ENCODE measurements at places on chromosomes 7 and 10.

DNA sequence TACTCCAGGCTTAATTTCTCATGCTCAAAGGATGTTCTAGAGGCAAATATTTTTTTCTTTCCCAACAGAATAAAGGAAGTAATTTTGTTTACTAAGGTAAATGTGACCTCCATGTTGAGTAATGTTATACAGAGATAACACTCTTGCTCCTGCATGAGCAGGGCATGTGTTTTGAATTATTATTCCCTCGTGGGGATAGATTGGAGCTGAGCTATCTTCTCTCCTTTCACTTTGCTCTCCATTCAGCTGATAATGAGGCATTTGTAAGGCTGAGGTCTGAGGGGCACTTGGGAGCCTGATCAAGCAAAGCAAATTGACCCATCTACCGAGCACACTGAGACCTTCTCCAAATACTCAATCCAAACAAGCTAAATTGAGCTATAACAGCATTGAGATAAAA, 50.7 kb upstream of the GHITM start:
- no peak for DNase-seq

GRCh38 chr10:77544617-77545016, 93.0 kb downstream of the KCNMA1 start:
- DNase-seq = no peak

DNA sequence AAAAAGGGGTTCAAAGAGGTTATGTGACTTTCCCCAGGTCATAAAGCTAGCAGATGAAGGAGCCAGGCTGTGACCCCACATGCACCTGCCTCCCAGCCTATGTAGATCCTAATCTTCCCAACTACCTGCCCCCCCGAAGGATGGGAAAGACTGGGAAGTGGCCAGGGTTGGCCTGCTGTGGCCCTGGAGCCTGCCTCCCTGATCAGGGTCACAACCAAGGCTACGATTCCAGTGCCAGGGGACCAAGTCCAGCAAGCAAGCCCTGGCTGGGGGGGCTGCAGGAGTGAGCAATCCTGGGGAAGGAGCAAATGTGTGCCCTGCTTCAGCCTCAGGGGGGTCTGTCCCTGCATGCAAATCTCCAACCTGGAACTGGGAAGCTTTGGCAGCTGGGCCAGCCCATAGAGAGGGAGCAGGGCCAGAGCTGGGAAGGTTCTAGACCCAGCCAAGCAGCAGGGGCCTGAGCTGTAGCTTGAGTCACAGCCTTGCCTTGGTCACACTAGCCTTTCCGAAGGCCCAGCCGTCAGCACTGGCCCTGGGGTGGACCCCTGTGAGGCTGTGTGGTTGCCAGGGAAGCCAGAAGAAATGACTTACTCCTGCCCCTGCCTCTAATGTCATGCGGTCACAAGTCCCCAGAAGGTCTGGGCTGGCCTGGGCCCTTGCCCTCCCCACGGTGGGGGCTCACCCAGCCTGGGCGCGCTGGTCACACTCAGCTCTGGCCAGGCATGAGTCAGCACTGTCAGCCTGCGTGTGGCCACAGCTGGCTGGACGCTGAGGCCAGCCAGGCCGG, 96.4 kb upstream of the ZMIZ1 start:
- no peak for DNase-seq

DNA sequence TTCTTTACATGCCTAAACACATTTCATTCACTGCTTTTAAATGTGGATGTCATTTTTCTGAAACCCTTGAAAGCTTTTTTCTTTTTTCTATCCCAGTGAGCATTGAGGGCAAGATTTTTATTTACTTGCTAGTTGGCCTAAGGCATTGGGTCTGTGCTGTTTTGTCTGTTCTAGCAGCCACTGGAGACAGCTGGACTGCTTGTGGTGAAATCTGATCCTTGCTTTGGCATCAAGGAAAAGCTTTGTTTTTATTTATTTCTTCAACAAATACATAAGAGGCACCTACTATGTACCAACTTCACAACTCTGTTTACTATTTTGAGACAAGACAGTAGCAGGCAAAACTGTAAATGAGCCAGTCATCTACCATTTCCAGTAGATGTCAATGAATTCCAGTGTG, 28.4 kb upstream of the PDLIM1 start:
- no peak for DNase-seq

- no peak for DNase-seq
Measured at GRCh38 chr10:79186486-79187120, 117.8 kb downstream of the ZMIZ1 start.

DNA sequence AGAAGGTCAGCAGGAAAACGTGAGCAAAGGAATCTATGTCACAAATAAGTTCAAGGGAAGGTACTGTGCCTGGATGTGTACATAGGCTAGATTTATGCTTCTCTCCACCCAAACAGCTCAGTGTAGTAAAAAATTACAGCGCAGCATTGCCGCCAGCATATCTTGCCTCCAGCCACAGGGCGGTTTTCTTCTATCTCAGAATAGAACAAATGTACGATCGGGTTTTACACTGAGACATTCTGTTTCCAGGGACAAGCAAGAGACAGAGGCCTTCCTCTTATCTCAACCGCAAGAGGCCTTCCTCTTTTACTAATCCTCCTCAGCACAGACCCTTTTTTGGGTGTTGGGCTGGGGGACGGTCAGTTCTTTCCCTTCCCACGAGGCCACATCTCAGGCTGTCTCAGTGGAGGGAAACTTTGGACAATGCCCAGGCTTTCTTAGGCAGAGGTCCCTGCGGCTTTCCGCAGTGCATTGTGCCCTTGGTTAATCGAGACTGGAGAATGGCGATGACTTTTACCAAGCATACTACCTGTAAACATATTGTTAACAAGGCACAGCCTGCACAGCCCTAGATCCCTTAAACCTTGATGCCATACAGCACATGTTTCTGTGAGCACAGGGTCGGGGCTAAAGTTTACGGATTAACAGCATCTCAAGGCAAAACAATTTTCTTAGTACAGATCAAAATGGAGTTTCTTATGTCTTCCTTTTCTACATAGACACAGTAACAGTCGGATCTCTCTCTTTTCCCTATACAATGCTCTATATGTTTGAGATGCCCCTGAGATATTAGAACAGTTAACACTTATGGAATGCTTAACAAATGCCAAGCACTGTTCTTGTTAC, 11.6 kb upstream of the ABHD11 start:
- no peak for DNase-seq

DNA sequence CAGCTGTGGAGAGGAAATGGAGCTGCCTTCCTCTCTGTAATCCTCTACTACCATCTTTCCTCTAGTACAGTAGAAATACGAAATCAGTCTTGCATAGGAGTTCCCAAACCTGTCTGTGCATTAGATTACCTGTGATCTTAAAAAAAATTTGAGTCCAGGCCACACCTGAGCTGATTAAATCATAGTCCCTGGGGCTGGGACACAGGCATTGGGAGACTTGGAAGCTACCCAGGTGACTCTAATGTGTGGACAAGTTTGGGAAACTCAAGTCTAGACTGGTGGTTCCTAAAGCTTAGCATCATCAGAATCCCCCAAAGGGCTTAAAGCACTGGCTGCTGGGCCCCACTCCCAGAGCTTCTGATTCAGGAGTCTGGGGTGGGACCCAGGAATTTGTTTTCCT, 152.7 kb upstream of the GLI3 start:
- no peak for DNase-seq

GRCh38 chr7:132225216-132226030, 350.8 kb downstream of the PLXNA4 start:
- no peak for DNase-seq

- DNase-seq = no peak
Measured at GRCh38 chr7:128891110-128891941, 19.2 kb downstream of the KCP start.

GRCh38 chr7:117017017-117017451, 63.7 kb downstream of the ST7 start:
- DNase-seq = no peak

GRCh38 chr10:71094712-71095390, 117.5 kb upstream of the UNC5B start:
- no peak for DNase-seq

- DNase-seq = no peak
Measured at GRCh38 chr7:99868246-99868645, 8.6 kb downstream of the OR2AE1 start.

GRCh38 chr7:26233902-26234511, 32.5 kb downstream of the CBX3 start:
- DNase-seq = no peak

GRCh38 chr7:138460649-138461607, 869 bp downstream of the TRIM24 start:
- peak; percentile 22 for DNase-seq

GRCh38 chr7:3616306-3616705, 315.3 kb downstream of the SDK1 start:
- DNase-seq = no peak

- no peak for DNase-seq
Measured at GRCh38 chr10:114223066-114223465, 16.0 kb upstream of the VWA2 start.

GRCh38 chr10:1373287-1373686, 317.1 kb downstream of the WDR37 start:
- no peak for DNase-seq

DNA sequence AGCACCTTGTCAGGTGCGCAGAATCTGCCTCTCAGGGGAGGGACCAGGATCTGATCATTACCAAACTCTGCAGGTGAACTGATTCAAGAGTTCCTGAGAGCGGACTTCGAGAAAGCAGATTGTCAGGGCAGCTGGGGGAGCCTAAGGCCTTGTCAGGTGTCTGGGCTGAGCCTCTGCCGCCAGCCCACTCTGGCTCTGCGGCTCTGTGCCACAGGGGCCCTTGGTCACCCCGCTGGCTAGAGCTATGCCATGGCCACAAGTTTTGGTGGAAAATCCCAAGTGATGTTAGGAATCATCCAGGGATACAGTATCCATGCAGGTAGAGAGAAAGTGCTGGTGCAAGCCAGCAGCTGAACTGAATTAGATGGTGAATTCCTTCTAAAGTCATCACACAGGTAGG, 4.2 kb downstream of the ADAMTS14 start:
- DNase-seq = no peak

Data from activated CD8-positive, alpha-beta memory T cell treated with anti-CD3 and anti-CD28 coated beads for 48 hours (primary cell).